EL (cell line): ENCODE measurements at places on chromosomes 1 and 21.

GRCh38 chr21:26847921-26848320, 2.7 kb upstream of the ADAMTS1 start:
- DNase-seq: no peak

- DNase-seq: no peak
Measured at GRCh38 chr1:60921175-60921574, 161.2 kb upstream of the NFIA start.

DNA sequence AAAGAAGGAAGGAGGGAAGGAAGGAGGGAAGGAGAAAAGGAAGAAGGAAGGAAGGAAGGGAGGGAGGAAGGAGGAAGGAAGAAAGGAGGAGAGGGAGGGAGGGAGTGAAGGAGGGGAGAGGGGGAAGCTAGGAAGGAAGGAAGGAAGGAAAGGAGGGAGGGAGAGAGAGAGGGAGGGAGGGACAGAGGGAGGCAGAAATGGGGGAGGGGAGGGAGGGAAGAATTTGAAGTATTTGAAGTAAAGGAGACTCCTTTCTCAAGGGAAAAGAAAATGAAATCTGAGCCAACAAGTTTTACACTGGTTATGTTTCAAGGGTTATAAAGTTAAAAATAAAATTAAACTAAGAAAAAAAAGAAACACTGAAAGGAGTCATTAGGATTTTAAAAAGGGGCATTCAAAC, 431.4 kb downstream of the BRINP3 start:
- DNase-seq: no peak

- DNase-seq: no peak
Measured at GRCh38 chr21:46250146-46250725, 21.7 kb upstream of the LSS start.
